ENCODE measurements at places on chromosomes 6 and 20.

DNA sequence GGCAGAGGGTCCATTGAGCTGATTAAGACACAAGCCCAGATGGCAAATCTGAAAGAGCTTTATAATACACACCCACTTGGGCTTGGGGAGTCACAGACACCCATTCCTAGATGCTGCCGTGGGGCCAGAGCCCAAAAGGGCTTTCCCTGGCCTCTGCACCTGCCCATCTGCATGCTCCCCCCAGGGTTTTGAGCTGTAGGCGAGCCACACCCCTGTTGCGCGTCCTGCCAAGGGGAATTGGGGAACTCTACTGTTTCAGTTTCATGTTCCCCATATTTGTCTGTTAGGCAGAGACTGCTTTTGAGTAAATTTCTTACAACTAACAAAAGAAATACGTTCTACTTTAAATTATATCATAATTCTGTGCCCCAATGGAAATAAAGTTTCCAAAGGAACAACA lies 52.9 kb upstream of the FNDC1 start:
- no peak for DNase-seq

- no peak for DNase-seq
Observed at GRCh38 chr6:101000341-101000740, 119.2 kb upstream of the ASCC3 start.

- DNase-seq = no peak
Observed at GRCh38 chr20:23248461-23248882, 102.1 kb upstream of the NXT1 start.

DNA sequence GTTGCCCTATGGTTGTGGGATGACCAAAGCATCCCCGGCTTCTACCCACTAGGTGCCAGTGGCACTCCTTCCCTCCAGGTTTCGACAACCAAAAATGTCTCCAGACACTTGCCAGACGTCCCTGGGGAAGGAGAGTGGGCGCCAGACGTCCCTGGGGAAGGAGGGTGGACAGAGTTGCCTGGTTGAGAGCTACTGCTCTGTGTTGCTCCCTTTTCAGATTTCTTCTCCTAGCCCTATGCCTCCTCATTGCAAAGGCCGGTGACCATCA lies 13.1 kb downstream of the LRRC73 start:
- no peak for DNase-seq

GRCh38 chr6:143556529-143556928 lies 45.0 kb upstream of the FUCA2 start:
- no peak for DNase-seq

DNA sequence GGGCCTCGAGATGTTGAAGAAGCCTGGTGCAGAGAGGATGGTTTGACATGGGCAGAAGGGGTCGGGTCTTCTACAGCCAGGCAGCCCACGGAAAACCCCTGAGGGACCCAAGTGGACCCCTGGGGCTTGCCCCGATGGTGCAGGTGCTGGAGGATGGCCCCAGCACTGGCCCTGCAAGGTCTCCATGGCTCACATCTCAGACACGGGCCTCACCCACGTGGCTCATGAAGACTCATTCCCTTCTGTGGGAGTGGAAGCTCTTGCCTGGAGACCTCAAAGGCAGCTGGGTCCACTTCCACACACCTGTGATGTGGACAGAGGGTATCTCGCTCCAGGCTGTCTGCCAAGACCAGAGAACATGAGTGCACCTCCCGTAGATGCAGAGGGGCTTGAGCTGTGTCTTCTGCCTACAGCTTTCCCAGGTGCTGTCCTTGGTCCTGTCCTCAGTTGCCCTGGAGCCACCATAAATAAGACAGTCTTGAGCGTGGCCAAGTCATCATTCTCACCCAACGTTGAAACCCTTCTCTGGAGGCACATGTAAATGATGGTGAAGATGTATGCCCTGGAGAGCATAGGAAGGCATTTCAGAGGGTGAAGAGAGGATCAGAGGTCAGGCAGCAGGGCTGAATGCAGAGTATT lies 108.0 kb downstream of the SYNDIG1 start:
- no peak for DNase-seq

DNA sequence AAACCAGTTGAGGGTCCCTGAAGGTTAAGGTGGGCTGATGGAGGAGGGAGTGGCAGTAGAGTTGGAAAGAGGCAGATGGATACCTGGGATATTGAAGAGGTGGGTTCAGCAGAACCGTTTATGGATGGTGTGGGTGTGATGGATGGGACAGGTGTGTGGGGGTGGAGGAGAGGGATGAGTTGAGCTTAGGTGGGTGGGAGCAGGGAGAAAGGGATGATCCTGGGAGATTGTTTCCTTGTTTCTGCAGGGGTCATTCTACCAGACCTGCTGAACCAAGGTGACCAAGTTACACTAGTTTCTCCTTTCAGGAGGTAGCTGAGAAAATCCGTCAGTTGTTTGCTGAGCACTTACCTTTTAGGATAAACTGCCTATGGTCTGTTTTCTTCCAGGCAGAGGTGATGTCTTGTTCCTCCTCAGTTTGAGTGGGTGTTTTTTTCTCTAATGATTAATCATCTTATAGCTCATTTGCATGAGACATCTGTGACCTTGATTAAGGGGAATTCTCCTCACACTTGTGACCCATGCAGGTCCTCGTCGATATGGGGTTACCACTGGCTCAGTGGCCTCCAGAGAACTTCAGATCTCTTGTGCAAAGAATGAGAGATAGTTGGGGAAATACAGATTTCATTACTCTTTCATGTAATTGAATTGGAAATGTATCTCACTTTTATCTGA lies 53.0 kb downstream of the FARS2 start:
- DNase-seq = no peak

All from NCI-H187 treated with DMSO at 0.1 percent for 48 hours (cell line).